ENCODE measurements at places on chromosomes 12 and 14.

GRCh38 chr14:87894920-87895319, 98.1 kb downstream of the GALC start:
- H3K36me3 ChIP-seq = no peaks in the 10 kb centered on the region
- peaks cover 6% of the 10 kb centered on the region for H3K27me3 ChIP-seq
- no peak overlapping the region for H3K27ac ChIP-seq
- DNase-seq = no peak
- H3K4me3 ChIP-seq = no peak overlapping the region

DNA sequence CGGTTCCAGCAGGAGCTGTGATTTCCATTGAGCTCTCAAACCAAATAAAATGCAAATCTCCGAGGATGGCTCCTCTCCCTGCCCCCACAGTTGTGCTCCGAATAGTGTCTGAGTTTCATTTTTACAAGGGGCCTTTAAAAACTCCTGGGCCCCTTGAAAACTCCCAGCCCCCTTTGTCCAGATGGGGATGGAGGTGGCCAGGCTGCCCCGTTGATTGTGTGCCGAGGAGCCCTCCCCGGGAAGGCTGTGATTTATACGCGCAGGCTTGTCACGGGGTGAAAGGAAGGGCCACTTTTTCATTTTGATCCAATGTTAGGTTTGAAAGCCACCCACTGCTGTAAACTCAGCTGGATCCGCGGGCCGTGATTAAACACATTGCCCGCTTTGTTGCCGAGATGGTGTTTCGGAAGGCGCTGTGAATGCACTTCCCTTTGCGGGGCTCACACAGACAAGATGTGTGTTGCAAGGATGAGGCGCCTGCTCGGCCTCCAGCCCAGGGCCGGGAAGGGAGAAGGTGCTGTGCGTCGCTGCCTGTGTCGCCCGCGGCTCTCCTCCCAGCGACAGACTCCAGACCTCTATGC, 98.8 kb downstream of the TMEM132C start:
- no peak for DNase-seq
- no peak overlapping the region for H3K4me3 ChIP-seq
- no peak overlapping the region for H3K27ac ChIP-seq
- H3K27me3 ChIP-seq = peaks cover 7% of the 10 kb centered on the region

DNA sequence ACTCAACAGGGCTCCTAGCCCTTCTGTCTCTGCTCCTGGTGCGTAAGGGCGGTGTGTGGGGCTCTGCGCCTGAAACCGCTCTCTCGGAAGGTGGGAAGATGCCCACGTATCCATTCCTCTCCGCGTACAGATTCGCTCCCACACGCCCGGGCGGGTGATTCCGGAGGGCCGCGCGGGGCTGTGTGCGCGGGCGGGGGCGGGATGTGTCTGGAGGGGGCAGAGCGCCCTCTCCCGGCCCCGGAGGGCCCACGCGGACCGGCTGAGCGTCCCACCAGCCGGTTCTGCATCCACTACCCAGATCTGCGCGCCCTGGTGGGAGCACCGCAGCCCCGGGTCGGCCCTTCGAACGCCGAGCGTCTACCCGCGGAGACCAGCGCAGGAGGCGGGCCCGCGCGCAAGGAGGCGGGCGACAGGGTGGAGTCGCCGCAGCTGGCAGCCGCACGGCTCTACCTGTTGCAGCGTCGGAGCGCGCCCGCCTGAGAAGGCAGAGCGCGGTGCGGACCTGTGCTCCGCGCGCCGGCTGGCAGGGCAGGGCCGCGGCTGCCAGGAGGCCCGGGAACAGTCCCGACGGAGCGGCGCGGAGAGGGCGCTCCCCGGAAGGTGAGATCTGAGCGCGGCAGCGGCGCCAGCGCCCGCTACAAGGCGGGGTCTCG, 1.4 kb upstream of the KCNK13 start:
- peaks cover 34% of the 10 kb centered on the region for H3K27me3 ChIP-seq
- H3K4me3 ChIP-seq = peak overlapping the region; percentile 51
- no peak overlapping the region for H3K27ac ChIP-seq

DNA sequence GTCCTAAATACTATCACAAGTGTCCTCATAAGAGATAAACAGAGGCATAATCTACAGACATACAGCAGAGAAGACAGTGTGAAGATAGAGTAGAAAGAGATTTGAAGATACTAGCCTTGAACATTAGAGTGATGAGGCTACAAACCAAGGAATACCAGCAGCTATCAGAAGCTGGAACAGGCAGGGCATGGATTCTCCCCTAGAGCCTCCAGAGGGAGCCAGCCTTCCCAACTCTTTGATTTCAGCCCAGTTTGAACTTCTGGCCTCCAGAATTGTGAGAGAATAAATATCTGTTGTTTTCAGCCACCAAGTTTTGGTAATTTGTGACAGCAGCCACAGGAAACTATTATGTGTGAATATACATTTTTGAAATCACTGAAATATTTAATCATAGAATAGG, 47.2 kb downstream of the CCDC91 start:
- no peaks in the 10 kb centered on the region for H3K27me3 ChIP-seq
- no peaks in the 10 kb centered on the region for H3K4me1 ChIP-seq
- H3K36me3 ChIP-seq = no peaks in the 10 kb centered on the region
- no peak overlapping the region for H3K4me3 ChIP-seq
- H3K27ac ChIP-seq = no peak overlapping the region
- DNase-seq = no peak

- DNase-seq = no peak
- no peak overlapping the region for H3K4me3 ChIP-seq
- H3K4me1 ChIP-seq = no peaks in the 10 kb centered on the region
- no peak overlapping the region for H3K27ac ChIP-seq
- no peaks in the 10 kb centered on the region for H3K36me3 ChIP-seq
- no peaks in the 10 kb centered on the region for H3K27me3 ChIP-seq
Observed at GRCh38 chr12:66829660-66830325, 150.9 kb upstream of the GRIP1 start.

- H3K27ac ChIP-seq = no peak overlapping the region
- H3K36me3 ChIP-seq = no peaks in the 10 kb centered on the region
- no peaks in the 10 kb centered on the region for H3K27me3 ChIP-seq
- DNase-seq = no peak
Observed at GRCh38 chr14:37857774-37858266, 262.4 kb downstream of the TTC6 start.

- H3K27me3 ChIP-seq = no peaks in the 10 kb centered on the region
- H3K36me3 ChIP-seq = peaks cover 18% of the 10 kb centered on the region
- H3K4me3 ChIP-seq = peak overlapping the region; percentile 80
- H3K4me1 ChIP-seq = peaks cover 10% of the 10 kb centered on the region
- DNase-seq = peak; percentile 8
Observed at GRCh38 chr14:22598896-22599244, 770 bp downstream of the ABHD4 start.

GRCh38 chr14:75514673-75515628, 7.3 kb upstream of the BATF start:
- H3K4me3 ChIP-seq = peak overlapping the region; percentile 44
- H3K27ac ChIP-seq = peak overlapping the region; percentile 74
- peak; percentile 33 for DNase-seq
- H3K27me3 ChIP-seq = no peaks in the 10 kb centered on the region
- H3K4me1 ChIP-seq = peaks cover 19% of the 10 kb centered on the region

DNA sequence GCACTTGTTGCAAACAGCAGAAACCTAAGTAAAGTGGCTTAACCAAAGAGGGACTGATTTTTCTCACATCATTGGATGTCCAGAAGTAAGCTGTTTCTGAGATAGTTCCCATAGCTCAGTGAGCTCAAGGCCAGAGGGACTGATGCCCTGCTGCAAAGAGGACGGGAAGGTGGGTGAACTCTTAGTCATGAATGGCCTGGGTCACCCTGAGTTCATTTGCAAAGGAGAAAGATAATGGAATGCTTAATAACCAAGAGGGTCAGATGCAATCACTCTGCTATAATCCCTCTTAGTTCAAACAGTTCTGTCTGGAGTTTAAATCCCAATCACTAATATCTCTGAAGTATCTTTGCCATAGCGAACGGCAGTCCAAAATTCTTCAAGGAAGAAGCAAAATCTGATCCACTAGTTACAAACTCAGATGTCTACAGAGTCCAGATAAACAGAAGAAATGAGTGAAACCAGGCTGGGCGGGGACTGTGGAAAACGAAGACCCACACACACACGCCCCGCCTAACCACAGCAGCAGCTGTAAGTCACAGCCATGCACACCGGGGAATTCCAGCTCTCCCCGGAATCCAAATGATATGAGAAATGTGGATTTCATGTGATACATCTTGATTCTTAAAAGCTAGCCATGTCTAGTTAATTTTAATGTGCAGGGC, 289.5 kb downstream of the TMEM132D start:
- H3K27me3 ChIP-seq = no peaks in the 10 kb centered on the region
- no peaks in the 10 kb centered on the region for H3K4me1 ChIP-seq
- no peak overlapping the region for H3K27ac ChIP-seq
- H3K4me3 ChIP-seq = no peak overlapping the region

- H3K36me3 ChIP-seq = no peaks in the 10 kb centered on the region
- H3K27ac ChIP-seq = no peak overlapping the region
- no peak for DNase-seq
- no peak overlapping the region for H3K4me3 ChIP-seq
Observed at GRCh38 chr12:102498471-102498870, 18.1 kb upstream of the IGF1 start.

GRCh38 chr12:61676520-61676919, 583.7 kb upstream of the USP15 start:
- H3K27me3 ChIP-seq = no peaks in the 10 kb centered on the region
- H3K4me1 ChIP-seq = no peaks in the 10 kb centered on the region
- no peak overlapping the region for H3K27ac ChIP-seq
- no peak for DNase-seq
- no peak overlapping the region for H3K4me3 ChIP-seq

GRCh38 chr14:73895939-73896338, 9.3 kb downstream of the ZNF410 start:
- no peak overlapping the region for H3K4me3 ChIP-seq
- DNase-seq = no peak
- no peaks in the 10 kb centered on the region for H3K4me1 ChIP-seq
- H3K27ac ChIP-seq = no peak overlapping the region
- H3K36me3 ChIP-seq = peaks cover 61% of the 10 kb centered on the region
- no peaks in the 10 kb centered on the region for H3K27me3 ChIP-seq

DNA sequence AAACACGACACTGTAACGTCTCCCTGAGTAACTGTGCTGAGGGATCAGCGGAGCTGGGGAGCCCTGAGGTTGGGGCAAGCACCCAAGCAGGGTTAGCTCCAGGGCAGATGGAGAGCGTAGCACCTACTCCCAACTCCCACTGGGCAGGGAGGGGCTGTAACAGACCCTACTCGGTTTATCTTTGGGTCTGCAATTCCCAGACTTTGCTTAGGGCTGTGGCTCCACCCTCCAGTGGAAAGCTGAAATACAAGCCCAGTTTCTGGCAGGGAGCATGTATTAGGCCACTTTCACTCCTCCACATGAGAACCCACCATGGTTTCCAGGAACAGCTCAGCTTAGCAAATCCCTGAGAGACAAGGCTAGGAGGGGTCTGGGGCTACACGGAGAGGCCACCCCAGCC, 17.3 kb upstream of the TC2N start:
- DNase-seq = no peak
- H3K27me3 ChIP-seq = no peaks in the 10 kb centered on the region
- H3K36me3 ChIP-seq = no peaks in the 10 kb centered on the region
- no peak overlapping the region for H3K27ac ChIP-seq

- no peak overlapping the region for H3K4me3 ChIP-seq
- H3K27ac ChIP-seq = no peak overlapping the region
- DNase-seq = no peak
Observed at GRCh38 chr12:84756961-84757360, 155.6 kb downstream of the SLC6A15 start.

DNA sequence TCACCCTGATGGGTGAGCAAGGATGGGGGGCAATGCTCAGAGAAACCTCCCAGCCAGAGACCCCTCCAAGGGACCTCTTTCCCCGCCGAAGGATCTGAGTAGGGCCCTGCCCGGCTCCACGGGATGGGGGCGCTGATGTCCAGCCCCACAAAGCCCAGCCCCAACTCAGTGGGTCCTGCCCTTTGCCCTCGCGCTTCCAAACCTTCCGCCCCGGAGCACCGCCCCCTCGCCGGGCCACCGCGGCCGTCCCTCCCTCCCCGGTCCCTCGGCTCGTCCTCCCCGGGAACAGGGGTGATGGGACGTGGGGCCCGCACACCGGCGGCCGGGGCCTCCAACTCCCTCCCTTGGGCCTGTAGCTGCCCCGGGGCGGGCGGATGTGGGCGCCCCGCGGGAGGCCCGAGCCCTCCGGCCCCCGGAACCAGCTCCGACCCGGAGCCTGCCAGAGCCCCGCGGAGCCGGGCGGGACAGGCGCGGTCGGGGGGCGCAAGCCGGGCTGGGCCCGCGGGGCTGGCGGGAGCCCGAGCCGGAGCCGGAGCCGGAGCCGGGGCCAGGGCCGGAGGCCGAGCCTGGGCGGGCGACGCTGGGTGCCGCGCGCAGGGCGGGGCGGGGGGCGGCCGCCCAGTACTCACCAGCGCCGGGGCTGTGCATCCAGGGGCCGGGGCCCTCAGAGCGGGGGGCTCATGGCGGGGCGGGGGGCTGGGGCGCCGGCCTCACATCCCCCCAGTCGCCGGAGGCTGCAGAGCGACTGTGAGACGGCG, 386 bp downstream of the HDAC7 start:
- no peak for DNase-seq
- H3K4me3 ChIP-seq = peak overlapping the region; percentile 69
- H3K4me1 ChIP-seq = peaks cover 68% of the 10 kb centered on the region
- peak overlapping the region; percentile 86 for H3K27ac ChIP-seq
- H3K27me3 ChIP-seq = no peaks in the 10 kb centered on the region
- no peaks in the 10 kb centered on the region for H3K36me3 ChIP-seq

GRCh38 chr12:38162708-38163441, 153.7 kb upstream of the ALG10B start:
- no peaks in the 10 kb centered on the region for H3K27me3 ChIP-seq
- H3K36me3 ChIP-seq = no peaks in the 10 kb centered on the region
- DNase-seq = no peak
- no peak overlapping the region for H3K27ac ChIP-seq
- no peak overlapping the region for H3K4me3 ChIP-seq

GRCh38 chr12:108441549-108441948, 73.5 kb upstream of the FICD start:
- no peak for DNase-seq
- H3K27ac ChIP-seq = no peak overlapping the region
- no peak overlapping the region for H3K4me3 ChIP-seq
- no peaks in the 10 kb centered on the region for H3K36me3 ChIP-seq

- peaks cover 8% of the 10 kb centered on the region for H3K36me3 ChIP-seq
- no peak for DNase-seq
- H3K4me1 ChIP-seq = peaks cover 28% of the 10 kb centered on the region
- H3K27ac ChIP-seq = peak overlapping the region; percentile 98
- H3K4me3 ChIP-seq = peak overlapping the region; percentile 91
- H3K27me3 ChIP-seq = no peaks in the 10 kb centered on the region
Observed at GRCh38 chr14:92122761-92123160, 992 bp downstream of the CPSF2 start.

GRCh38 chr12:112928978-112929377, 9.3 kb upstream of the OAS3 start:
- H3K27ac ChIP-seq = no peak overlapping the region
- H3K36me3 ChIP-seq = no peaks in the 10 kb centered on the region
- no peak for DNase-seq
- H3K27me3 ChIP-seq = no peaks in the 10 kb centered on the region
